ENCODE measurements at places on chromosomes 4 and X.

GRCh38 chr4:39451423-39452023 is 7.2 kb downstream of the RPL9 start:
- DNase-seq: no peak

DNA sequence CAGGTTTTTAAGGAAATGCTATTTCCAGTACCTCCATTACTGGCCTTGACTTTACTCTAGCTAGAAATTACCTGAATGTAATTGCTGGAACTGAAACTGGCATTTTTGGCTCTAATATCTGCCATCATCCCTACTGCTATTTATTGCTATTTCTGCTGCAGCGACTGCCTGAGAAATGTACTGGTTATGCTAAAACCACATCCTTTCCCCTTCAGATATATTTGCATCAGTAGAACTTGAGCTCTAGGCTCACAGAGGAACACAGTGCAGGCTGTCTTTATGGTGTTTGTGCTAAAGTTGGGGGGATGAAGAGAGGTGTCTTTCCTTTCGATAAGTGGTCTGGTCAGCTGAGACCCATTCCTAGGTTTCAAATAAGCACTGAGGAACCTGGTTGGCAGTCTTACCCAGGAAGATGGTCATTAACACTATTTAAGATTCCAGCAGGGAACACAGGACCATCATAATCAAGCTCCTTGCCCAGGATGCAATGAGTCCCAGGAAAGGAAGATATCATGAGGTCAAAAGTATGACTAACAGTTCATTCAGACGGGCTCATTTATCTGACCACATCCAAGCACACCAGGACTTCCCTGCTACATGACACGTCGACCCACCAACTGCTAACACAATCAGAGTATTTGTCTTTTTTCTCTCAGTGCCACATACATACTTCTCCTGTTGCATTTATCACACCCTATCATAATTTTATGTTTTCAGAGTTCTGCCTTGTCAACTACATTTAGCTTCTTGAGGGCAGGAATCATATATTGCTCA is 137.4 kb downstream of the GABRA3 start:
- DNase-seq: no peak

DNA sequence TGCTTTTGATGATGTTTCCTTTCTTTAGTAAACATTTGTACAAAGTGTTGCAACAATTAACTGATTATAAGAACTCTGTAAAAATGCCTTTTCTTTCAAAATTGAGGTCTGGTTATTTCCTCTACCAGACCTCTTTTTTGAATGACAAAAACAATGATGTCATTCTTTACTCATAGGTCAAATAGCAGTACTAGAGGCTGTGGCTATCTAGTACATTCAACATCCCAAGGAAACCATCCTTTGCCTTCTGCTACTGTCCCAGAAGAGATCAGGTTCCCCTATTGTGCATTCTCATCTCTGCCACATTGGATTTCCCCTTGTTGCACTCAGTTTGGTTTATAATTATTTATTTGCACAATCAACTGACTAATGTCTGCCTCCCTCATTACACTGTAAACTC is 19.1 kb upstream of the MAD2L1 start:
- DNase-seq: no peak

GRCh38 chr4:106695501-106696262 is 327.1 kb upstream of the GIMD1 start:
- no peak for DNase-seq

- DNase-seq: no peak
These were observed 156.6 kb upstream of the SCML1 start for GRCh38 chrX:17580539-17581152.

DNA sequence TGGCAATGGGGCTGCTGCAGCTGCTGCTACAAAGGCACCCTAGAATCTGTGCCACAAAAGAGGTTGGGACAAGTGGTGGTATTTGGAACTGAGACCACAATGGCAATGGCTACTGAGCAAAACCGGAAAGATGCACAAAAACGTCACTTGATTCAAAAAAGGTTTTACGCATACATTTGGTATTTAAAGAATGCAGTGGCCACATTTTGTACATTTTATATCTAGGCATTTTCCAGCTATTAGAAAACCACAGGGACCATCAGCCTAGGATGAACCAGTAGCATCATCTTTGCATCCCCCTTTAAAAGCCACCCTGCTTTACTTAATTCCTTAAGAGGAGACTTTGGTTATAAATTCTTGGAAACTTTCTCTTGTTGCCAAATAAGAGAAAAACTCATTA is 104.8 kb upstream of the CXCL13 start:
- no peak for DNase-seq

DNA sequence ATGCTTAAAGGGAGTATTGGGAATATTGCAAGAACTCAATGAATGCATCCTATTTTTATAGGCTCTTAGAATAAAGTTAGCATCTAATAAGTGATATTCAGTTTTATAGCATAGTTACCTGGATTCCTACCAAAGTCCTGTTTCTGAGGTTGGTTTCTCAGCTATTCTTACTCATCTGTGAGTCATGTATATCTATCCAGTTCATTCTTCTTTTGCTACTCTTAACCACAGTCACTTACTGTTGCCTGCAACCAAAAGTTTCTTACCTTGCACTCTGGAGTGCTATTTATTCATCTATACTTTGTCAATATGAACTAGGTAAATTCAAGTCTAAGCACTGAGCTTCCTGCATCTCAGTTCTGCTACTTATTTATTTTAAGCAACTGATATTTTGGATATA is 322.5 kb downstream of the HS3ST1 start:
- DNase-seq: no peak

DNA sequence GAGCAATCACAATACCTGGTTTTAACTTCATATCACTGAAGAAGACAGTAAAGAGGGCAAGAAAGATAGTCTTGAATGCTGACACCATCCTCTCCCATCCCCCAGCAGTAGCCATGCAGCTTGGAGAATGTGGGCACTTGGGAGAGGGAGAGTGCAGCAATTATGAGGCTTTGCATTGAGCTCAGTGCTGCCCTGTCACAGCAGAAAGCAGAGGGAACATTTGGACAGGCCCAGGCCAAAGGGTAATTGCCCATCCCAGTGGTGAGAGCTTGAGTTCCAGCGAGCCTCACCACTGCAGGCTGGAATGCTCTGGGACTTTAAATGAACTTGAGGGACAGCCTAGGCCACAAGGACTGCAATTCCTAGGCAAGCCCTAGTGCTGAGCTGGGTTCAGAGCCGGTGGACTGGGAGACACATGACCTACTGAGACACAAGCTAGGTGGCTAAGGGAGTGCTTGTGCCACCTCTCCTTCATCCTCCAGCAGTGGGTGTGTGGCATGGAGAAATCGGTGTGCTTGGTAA is 36.3 kb downstream of the CORIN start:
- no peak for DNase-seq

Data from activated naive CD4-positive, alpha-beta T cell treated with anti-CD3 and anti-CD28 coated beads, Interleukin-2, amount 10 ng/mL, durations not matched to agents 7 days and 5 days (primary cell).